Cerebellar nuclear complex (tissue), 1 donor: ENCODE measurements at places on chromosomes 6 and 20.

- DNase-seq = no peak
Measured at GRCh38 chr20:62805711-62806382, 1.2 kb downstream of the OGFR start.

GRCh38 chr20:23047001-23047737, 2.3 kb downstream of the THBD start:
- no peak for DNase-seq

DNA sequence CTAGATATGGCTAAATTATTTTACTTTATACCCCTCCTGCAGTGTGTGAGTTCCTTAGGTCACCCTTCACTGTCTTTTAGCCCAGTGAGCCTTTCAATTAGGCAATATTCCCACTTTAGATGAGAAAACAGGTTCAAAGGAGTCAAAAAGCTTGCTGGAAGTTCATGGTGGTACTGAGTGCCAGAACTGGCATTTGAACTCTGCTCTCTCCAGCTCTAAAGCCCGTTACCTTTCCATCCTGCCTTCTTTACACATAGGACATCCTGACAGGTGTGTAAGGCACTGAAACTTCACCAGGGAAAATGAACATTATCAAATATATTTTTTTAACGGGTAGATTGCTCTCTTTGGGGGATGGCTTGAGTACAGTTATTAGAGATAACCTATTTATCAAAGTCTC, 11.2 kb upstream of the TMEM217 start:
- no peak for DNase-seq

DNA sequence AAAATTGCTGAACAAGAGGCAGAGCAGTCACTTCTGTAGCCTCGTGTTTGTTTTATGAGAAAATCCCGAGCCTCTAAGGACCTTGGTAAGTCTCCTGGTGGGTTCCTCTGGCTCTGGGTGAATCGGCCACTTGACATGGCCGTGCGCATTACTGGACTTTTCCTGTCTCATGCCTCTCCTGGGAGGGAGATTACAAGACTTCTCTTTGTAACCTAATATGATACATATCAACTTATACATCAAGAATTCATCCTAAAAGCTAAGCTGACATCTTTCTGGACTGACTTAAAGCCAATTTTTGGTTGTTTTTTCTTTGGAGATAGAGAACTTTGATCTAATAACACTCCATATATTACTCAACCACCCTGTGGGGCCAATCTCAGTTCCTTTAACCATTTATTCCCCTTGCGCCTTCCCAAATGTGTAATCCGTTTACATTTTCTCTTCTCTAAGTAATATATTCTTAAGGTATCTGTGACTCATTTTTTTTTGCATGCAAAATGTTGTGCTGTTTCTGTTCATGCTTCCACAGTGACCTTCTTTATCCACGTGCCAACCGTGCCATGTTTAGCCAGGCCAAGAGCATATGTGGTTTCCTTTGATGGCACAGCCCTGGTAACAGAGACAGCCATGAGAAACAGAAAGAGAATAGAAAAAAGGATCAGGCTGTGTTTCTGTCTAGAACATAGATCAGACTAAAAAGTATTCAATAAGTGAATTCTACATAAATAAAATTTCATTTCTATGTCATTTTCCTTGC, 47.5 kb upstream of the JAG1 start:
- DNase-seq = no peak

DNA sequence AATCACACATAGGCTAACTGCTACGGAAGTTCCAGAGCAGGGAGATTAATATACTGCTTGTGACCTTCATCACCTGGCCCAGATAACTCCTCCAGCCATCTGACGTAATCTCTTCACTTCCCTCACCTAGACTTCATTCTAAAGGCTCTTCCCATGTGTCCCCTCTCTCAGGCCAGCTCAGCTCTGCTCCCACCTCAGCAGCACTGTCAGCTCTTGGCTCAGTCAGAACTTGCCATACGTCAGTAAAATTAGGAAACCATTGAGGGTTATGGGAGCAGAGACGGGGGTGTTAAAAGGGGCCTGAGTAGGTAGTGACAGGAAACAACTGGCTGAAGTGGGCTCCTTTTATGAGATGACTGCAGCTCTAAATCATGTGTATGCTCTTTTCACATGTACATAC, 101.5 kb downstream of the KIF6 start:
- no peak for DNase-seq

- no peak for DNase-seq
Measured at GRCh38 chr6:7147051-7147671, 39.4 kb downstream of the RREB1 start.

- no peak for DNase-seq
Measured at GRCh38 chr20:7723284-7723683, 217.0 kb downstream of the HAO1 start.
